Uterus (tissue), 4 donors: ENCODE measurements at places on chromosomes 3 and 15. TPM values are rescaled to one million over a fixed set of nuclear protein-coding genes. Genes with fewer than 3 reads are reported as not detected.

DNA sequence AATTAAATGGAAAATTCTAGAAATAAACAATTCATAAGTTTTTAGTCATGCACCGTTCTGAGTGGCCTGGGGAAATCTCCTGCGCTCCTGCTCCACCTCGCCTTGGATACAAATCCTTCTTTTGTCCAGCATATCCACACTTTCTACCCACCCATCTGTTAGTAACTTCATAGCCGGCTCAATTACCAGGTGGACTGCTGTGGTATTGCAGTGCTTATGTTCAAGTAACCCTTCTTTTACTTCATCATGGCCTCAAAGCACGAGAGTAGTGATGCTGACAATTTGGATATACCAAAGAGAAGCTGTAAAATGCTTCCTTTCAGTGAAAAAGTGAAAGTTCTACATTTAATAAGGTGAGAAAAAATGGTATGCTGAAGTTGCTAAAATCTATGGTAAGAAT is 142.3 kb upstream of the CHL1 start:
- no peak for DNase-seq

DNA sequence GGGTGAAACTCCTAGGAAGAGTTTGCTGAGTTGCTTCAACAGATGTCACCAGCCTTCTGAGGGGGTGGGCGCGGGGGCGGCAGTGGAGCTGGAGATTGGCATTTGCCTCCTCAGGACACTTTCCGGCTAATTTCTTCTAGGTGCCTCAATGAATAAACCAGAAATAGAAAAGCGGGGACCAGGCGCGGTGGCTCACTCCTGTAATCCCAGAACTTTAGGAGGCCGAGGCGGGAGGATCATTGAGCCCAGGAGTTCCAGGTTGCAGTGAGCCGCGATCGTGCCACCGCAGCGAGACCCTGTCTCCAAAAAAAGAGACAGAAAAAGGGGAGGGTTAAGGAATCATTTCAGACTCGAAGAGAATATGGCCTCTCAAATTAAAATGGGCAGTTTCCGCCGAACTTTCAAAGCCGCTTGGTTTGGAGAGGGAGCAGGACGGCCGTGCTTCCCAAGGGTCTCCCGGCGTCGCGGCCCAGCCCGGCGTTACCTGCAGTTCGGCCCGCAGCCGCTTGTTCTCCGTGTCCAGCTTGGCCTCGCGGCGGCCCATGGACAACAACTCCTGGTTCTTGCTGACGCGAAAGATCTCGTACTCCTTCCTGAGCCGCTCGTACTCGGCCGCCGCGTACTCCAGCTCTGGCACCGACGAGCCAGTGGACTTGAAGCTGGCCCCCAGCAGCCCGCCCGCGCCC is 587 bp downstream of the NPHP3 start:
- peak; percentile 20 for DNase-seq

DNA sequence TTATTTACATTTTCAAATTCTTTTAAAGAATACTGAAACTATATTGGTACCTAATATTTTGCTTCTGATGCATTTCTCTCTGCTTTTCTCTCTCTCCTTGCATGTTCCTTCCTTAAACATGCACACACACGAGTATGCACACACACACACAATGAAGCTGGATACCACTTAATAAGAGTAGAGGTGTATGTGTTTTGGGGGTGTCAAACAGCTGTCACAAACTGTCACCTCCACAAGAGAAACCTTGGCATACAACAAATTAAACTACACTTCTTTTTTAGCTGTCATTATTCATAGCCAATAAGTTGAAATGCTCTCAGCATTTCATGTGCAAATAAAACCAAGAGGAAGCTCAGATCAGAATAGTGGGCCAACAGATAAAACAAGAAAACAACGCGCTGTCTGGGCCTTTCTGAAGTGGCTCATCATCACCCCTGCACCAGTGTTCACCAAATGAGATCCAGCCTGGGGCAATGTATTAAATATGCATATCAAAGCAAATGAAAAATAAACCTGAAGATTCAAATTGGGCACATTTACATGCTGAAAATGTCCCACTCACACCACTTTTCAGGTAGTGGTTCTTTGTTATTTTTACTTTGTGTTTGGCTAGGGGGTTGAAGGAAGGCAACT is 9.7 kb downstream of the MEIS2 start:
- no peak for DNase-seq

DNA sequence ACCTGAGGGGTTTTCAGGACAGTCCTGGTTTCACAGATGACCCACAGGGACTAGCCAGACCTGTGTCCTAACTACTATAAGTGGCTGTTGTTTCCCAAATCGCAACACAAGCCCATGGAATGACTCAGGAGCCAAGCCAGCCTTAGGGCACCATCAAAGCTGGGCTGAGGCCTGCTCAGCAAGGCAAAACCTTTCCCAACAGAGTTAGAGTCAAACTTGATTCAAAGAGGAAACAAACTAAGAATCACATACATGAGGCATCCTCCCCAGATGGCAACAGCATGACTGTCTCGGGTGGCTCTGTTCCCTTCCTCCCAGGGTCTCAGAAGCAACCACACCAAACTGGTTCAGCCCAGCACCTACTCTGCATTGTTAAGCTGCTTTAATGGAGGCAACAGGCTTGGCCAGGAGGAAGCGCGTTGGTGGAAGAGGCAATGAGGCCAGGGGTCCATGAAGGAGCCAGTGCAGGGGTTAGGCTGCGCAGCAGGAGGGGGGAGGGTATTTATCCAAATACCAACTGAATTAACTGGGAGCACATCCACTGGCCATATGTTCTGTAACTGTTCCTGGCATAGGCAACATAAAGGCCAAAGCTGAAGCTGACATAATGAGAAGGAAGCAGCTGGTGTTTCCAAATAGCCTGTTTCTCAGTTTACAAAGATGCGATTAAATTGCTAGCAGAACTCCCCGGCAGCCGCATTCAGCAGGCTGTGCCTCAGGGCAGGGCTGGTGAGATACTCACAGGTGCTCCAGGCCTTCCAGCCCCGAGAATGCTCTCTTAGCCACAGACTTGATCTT is 102.4 kb downstream of the LRIG1 start:
- no peak for DNase-seq

GRCh38 chr15:88083811-88084760 is 172.5 kb downstream of the NTRK3 start:
- no peak for DNase-seq

DNA sequence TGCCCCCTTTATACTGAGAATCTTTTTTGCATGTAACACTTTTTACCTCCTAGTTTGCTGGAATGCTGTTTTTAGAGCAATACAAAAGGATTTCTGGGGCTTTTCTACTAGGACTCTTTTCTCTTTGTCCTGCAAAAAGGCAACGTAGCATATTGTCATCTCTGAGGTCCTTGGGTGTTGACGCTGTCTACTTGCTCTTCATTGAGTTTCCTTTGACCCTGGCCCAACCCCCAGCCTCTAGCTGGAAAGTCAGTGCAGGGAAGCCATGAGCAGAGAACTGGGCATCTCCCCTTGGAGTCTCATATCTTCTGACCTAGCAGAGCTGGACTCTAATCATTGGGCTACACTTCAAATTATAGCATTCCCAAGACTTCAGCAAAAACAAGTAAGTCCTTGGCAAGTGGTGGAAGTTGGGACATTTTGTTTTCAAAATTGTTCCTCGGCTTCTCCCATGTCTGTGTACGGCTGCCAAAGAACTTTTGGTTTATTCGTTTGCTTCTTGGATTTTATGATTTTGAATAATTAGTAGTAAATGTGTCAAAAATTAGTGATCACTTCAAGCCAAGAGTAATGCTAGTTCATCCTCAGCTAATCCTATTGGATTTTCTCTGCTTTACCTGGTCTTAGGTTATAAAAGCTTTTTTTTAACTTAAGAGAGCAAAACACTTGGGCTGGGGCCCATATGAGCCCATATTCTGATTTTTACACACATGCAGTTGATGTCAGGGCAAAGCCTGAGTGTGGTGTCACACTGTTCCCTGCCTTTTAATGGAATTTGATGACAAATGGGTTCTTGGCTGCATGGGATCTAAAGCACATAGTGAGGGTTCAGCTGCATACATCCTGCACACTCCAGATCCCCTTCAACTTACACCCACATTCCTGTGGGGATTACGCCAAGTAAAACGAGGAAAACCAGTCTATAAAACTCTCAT is 419.5 kb upstream of the C2CD4B start:
- no peak for DNase-seq

DNA sequence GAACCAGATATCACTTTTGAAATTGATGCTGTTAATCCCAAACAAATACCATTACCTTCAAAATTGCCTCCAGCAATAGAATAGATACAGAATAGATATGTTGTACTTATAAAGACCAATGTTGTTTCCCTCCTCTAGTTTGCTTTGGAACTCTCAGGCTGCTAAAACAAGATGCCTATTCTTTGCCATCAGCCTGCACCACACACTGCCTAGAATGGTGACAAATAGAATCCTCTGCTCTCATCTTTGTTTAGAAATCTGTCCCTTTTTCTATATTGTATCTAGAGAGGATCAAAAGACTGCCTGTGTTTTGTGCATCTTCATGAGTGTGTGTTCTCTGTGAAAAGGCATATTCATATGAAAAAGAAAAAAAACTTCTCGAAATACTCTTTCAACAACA is 349.2 kb upstream of the CCDC54 start:
- no peak for DNase-seq

DNA sequence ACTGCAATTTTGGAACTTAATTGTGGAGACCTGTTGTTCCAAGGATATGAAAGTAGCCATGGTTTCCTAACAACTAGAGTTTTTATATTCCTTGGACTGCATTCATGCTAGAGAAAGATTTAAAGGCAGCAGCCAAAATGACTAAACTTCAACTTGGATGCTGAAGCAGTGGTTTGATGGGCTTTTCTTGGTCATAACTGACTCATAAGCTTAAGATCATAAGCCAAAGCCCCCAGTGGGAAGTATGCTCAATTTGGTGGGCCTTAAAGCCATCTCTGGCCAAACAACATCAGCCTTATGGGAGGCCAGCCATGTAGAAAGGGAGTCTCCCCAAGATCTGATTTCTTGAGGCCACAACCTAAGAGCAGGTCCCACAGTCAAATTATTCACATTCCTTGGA is 80.2 kb downstream of the ZNF280D start:
- DNase-seq = peak; percentile 22

DNA sequence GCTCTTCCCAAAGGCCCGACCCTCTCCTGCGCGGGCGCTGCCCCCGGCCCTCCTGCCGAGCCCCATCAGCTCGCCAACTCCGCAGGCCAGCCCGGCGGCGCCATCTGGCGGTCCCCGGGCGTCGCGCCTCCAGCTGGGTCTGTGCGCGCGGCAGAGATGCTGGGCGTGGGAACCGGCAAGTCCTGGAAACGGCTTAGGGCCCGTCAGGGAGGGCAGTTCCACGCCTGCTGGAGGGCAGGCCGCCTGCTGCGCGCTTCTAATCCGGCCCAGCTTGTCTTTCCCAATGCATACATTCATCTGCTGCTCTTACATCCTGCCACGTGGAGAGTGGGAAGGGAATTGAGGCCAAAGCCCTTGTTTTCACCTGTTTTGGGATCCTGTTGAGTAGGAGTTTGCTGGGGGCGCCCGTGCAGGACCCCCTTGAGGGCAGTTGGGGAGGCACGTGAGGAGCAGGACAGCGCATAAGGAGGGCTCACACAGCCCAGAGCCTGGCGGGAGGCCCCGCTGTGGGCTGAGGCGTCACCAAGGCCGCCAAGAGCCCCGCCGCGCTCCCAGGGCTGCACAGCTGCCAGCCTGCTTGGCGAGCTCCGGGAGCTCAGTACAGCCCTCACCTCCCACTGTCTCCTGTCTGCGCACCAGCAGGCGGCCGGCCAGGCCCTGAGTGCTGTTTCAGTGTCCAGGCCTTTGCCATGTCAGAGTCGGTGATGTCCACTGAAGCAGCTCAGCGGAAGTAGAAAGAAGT is 165.6 kb downstream of the NSMCE3 start:
- peak; percentile 56 for DNase-seq

GRCh38 chr3:172678068-172678467 is 32.8 kb downstream of the NCEH1 start:
- DNase-seq = no peak

DNA sequence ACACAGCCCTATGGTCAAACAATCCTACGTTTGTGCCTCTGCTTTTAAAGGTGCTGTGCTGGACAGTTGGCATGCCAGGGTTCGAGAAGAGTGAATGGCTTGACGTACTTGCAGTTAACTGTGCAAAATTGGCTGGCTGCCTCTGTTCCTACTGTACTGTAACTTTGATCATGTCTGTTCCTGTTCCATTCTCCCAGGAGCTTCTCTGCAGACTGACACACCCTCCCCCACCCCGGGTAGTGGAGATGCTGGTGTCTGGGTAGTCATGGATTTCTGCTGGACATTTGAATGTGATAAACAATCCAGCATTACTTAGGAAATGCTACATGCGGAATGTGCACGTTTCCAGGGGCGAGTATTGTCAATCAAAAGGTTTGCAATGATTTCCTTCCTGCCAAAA is 6.5 kb upstream of the VILL start:
- DNase-seq = no peak

DNA sequence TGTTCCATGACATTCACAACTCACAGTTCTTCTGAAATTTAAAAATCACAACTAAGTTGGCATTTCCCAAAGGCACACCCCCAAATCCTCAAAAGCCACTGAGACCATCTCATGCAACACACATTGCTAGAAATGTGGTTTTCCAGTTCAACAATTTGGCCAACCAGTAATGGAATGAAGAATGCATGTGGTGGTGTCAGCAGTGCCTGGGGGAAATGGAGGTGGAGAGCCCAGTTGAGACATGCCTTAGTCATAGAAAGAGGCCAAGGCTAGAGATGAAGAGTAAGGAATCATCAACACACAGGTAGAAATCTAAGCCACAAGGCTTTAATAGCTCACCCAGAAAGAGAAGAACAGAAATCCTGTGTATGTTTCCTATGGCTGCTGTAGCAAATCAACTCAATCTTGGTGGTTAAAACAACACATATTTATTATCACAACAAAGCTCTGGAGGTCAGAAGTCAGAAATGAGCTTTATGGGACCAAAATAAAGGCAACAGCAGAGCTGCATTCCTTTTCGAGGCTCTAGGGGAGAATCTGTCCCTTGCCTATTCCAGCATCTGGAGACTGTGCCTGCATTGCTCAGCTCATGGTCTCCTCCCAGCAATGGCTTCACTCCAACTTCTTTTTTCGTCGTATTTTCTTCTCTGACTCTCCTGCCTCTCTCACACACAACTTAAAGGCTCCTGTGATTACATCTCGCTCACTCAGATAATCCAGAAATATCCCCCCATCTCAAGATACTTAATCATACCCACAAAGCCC is 54.0 kb downstream of the SNTN start:
- no peak for DNase-seq

GRCh38 chr3:78761126-78761525 is 1006.7 kb downstream of the ROBO1 start:
- DNase-seq = no peak

DNA sequence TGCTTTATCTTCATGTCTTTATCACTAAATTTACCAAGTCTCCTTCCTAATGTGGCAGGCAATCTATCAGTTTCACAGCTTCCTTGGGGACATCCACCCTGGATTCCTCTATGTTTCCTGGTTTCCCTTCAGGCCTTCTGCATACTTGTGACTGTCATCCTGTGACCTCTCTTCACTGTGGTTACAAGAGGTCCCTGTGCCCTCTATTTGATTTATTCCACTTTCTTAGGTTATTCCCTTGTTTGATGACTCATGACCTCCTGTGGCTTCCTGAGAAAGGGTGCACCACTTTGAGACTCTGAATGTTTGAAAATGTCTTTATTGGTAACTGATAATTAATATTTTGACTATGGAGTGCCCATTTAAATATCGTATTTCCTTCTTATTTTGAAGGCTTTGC is 60.5 kb upstream of the KY start:
- no peak for DNase-seq

Gene EOMES
- total RNA-seq = 0.82 TPM

Gene RPP25
- total RNA-seq = 7.5 TPM

Gene AMIGO3
- total RNA-seq = not detected

Gene TGM4
- total RNA-seq = not detected

Gene TP63
- 1.5 TPM for total RNA-seq

Gene SLC51B
- total RNA-seq = not detected

Gene FBXW12
- 0.55 TPM for total RNA-seq

Gene DAZL
- 0.21 TPM for total RNA-seq

Gene ATP13A4
- 0.88 TPM for total RNA-seq

Gene GRIP2
- total RNA-seq = 8.0 TPM
